ENCODE measurements at places on chromosomes 7 and 10. TPM values are rescaled to one million over a fixed set of nuclear protein-coding genes. Genes with fewer than 3 reads are reported as not detected.

Gene FAM237B
- total RNA-seq = not detected

Gene CALCR
- 0.09 TPM for total RNA-seq

Gene NANOS1
- total RNA-seq = 3.3 TPM

Gene ZNF248
- total RNA-seq = 9.7 TPM

GRCh38 chr7:112550468-112551060, 69.8 kb downstream of the LSMEM1 start:
- DNase-seq = no peak

GRCh38 chr10:97991871-97992270, 38.5 kb downstream of the CRTAC1 start:
- DNase-seq = no peak

GRCh38 chr10:32299354-32299980, 47.5 kb downstream of the EPC1 start:
- no peak for DNase-seq

- DNase-seq = no peak
Measured at GRCh38 chr7:157885140-157885539, 548.3 kb downstream of the DNAJB6 start.

DNA sequence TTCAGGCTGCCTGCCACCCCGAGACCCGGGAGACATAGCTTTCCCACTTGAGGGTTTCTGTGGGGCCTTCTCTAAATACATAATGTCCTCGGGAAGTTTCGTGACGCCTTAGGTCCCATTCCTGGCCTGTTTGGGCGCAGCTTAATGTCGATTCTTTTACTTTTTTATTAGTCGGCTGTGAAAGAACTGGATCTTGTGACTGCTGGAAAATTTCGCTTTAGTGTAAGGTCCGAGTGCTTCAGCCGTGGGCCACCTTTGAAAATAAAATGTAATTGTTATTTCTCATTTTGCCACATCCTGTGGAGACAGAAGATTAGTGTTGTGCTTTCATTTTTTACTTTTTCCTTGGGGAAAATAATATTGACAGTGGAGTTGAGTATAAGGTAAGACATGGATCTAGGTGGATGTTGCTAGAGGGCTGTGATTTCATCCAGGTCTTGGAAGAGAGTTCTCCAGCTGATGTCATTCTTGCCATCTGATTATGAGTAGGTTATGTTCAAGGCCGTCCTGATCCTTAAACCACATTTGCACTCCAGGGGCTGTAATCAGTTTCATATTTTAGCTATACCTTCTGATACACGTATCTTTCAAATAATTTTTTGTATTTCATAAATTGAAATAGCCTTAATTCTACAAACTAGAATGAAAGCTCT, 830 bp downstream of the RAB18 start:
- DNase-seq = no peak

- DNase-seq = no peak
Measured at GRCh38 chr10:125455431-125455830, 227.5 kb downstream of the TEX36 start.

GRCh38 chr10:16155834-16156233, 281.0 kb upstream of the PTER start:
- no peak for DNase-seq

- DNase-seq = no peak
Measured at GRCh38 chr10:130545697-130546096, 409.5 kb downstream of the GLRX3 start.

Data from left cardiac atrium (tissue), 4 donors.